Esophagus squamous epithelium (tissue), 5 donors: ENCODE measurements at places on chromosomes 12 and 14. TPM values are rescaled to one million over a fixed set of nuclear protein-coding genes. Genes with fewer than 3 reads are reported as not detected.

GRCh38 chr12:28089338-28089737 is 100.9 kb upstream of the CCDC91 start:
- no peak for DNase-seq
- H3K27ac ChIP-seq: no peak overlapping the region
- H3K36me3 ChIP-seq: no peaks in the 10 kb centered on the region
- H3K4me1 ChIP-seq: peaks cover 7% of the 10 kb centered on the region

DNA sequence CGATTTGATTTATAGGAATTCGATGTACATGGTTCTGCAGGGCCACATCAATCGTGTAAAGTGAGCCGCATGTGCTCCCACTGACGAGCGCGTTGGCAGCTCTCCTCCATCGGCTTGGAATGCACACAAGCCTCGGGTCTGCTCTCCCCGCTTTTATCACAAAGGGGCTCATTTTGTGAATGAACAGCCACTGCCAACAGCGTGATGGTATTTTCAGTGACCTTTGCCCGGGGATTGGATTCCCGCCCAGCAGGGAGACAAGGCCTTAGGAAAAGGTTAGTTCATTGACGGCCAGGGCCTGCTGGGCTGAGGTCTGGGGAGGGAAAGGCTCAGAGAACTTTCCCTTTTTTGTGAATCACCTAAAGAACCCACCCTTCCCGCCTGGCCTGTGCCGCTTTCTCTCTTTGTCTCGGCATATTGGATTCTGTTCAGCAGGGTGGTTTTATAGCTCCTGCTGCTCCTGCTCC is 232.1 kb downstream of the MSRB3 start:
- H3K36me3 ChIP-seq: no peaks in the 10 kb centered on the region
- no peaks in the 10 kb centered on the region for H3K27me3 ChIP-seq
- DNase-seq: no peak
- H3K4me3 ChIP-seq: no peak overlapping the region

DNA sequence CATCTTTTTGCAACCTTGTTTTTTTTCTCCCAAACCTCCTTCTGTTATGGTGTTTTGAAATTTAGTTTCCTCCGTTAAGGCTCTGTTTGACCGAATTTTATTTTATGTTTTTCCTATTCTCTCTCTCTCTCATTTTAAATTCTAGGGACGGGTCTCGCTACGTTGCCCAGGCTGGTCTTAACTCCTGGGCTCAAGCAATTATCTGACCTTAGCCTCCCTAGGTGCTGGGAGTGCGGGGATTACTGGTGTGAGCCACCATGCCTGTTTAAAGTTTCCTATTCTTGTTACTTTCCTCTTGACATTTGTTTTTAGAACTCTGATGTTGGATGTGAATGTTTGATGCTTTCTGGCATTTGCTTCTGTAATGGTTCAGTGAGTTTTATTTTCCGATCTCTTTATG is 1.0 kb downstream of the ZC3H14 start:
- peak overlapping the region; percentile 100 for H3K4me3 ChIP-seq
- H3K27me3 ChIP-seq: no peaks in the 10 kb centered on the region
- H3K4me1 ChIP-seq: no peaks in the 10 kb centered on the region
- no peak overlapping the region for H3K27ac ChIP-seq
- DNase-seq: no peak

DNA sequence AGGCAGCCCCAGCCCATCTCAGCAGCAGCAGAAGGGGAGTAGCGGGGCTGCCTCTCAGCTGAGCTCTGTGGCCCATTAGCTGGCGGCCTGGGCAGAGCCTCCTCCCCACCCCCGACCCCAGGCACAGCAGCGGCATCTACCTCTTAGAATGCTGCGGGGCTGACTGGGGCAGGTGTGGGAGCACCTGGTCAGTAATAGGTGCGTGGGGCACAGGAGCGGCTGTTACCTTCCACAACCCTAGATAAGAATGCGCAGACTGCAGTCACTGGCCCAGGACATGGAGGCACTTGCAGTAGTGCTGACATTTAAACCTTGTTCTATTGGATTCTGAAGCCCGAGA is 35.6 kb downstream of the SYNE3 start:
- no peaks in the 10 kb centered on the region for H3K27me3 ChIP-seq
- H3K4me1 ChIP-seq: peaks cover 23% of the 10 kb centered on the region
- H3K4me3 ChIP-seq: no peak overlapping the region
- H3K36me3 ChIP-seq: no peaks in the 10 kb centered on the region

DNA sequence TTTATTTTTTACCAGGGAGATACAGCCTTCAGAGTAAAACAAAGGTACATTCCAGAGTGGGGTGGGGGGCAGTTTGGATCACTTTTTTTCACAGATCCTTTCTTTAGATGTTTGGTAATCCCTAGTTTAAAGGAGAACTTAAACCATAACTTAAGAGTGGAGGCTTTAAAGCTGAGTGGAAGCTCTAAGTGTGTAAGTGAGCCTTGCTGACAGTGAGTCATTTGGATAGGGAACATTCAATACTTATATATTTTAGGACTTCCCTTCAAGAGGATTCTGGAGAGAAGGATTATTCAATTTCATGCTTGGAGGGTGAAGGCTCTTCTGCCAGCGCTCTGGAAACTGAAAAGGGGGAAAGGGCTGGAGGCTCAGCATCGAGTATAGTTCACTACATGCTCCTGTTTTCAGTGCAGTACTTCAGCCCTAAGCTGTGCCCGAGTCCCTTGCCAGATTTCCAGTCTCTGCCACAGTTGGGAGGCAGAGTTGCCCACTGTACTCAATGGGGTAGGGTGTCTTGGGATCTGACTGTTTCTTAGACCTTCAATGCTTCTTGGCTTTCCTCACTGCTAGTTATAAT is 8.4 kb downstream of the PRKAG1 start:
- no peaks in the 10 kb centered on the region for H3K27me3 ChIP-seq
- H3K4me1 ChIP-seq: no peaks in the 10 kb centered on the region
- H3K4me3 ChIP-seq: no peak overlapping the region
- H3K36me3 ChIP-seq: peaks cover 75% of the 10 kb centered on the region

GRCh38 chr12:99154216-99154982 is 493.2 kb upstream of the GARIN6 start:
- H3K4me3 ChIP-seq: no peak overlapping the region
- no peaks in the 10 kb centered on the region for H3K36me3 ChIP-seq
- DNase-seq: no peak
- no peak overlapping the region for H3K27ac ChIP-seq
- no peaks in the 10 kb centered on the region for H3K27me3 ChIP-seq

GRCh38 chr14:31205681-31206535 is 1.7 kb downstream of the HECTD1 start:
- H3K27ac ChIP-seq: peak overlapping the region; percentile 100
- peaks cover 4% of the 10 kb centered on the region for H3K36me3 ChIP-seq
- peaks cover 8% of the 10 kb centered on the region for H3K4me1 ChIP-seq
- peak overlapping the region; percentile 94 for H3K4me3 ChIP-seq
- no peak for DNase-seq

- no peaks in the 10 kb centered on the region for H3K36me3 ChIP-seq
- no peaks in the 10 kb centered on the region for H3K27me3 ChIP-seq
- H3K27ac ChIP-seq: no peak overlapping the region
- no peaks in the 10 kb centered on the region for H3K4me1 ChIP-seq
Measured at GRCh38 chr14:58656671-58657411, 19.1 kb downstream of the DACT1 start.

GRCh38 chr14:89283327-89284060 is 133.5 kb downstream of the FOXN3 start:
- H3K4me1 ChIP-seq: peaks cover 19% of the 10 kb centered on the region
- H3K27me3 ChIP-seq: no peaks in the 10 kb centered on the region
- H3K36me3 ChIP-seq: no peaks in the 10 kb centered on the region
- H3K27ac ChIP-seq: no peak overlapping the region
- no peak overlapping the region for H3K4me3 ChIP-seq
- DNase-seq: no peak

DNA sequence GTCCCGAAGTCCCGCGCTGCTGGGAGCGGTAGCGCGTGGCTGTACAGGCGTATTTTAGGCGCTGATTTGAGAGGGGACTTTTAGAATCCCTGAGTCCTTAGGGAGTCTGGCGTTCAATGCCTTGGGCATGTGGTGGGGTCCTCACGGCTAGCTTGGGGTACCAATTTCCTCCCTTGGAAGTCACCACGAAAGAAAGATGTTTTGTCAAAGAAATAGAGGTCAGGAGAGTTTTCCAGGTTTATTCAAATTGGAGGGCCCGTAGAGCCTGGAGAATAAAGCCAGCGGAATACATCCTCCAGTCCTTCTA is 63.9 kb downstream of the KLHL28 start:
- no peaks in the 10 kb centered on the region for H3K27me3 ChIP-seq
- no peaks in the 10 kb centered on the region for H3K36me3 ChIP-seq
- DNase-seq: no peak
- H3K4me1 ChIP-seq: no peaks in the 10 kb centered on the region

- no peaks in the 10 kb centered on the region for H3K36me3 ChIP-seq
- no peak for DNase-seq
- peak overlapping the region; percentile 87 for H3K27ac ChIP-seq
- no peaks in the 10 kb centered on the region for H3K27me3 ChIP-seq
- H3K4me1 ChIP-seq: peaks cover 93% of the 10 kb centered on the region
- peak overlapping the region; percentile 76 for H3K4me3 ChIP-seq
Measured at GRCh38 chr12:119180380-119181040, 1.8 kb downstream of the HSPB8 start.

DNA sequence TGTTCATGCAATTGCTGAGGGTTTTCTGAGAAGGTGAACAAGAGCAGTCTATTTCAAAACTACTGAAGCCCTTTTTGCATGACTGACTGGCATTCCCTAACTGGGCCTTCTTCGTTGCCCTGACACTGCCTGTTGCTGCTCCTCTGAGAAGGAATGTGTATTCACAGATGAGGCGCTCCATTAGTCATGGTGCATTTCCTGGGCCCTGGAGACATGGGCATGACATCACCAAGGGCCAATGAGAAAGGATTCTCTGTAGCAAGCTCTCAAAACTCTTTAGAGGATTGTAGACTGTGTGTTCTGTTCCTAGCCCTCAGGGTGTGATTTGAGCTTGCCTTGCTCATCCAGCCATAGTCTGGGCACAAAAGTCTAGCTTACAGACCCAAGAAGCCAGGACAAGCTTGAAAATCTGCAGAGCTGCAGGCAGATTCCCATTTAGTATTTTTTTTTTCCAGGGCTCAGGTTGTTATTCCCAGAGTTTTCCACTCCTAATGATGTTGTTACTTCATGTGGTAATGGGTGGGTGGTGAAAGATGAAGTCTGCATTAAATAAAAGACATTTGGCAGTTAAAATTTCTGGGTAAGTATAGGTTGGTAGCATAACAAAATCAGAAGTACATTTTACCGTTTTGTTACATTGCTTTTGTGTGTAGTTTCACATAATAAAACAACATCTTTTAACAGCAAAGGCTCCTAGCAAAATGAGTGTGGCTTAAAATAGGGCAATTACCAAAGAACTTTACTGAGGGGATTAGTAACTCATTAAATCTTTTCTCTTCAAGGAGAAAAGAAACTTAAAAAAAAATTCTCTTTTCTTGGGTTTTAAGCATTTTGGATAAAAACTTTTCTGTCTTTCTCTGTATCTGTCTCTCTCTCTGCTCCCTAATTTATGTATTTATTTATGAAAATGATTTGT is 318.4 kb downstream of the RAD51B start:
- H3K27me3 ChIP-seq: no peaks in the 10 kb centered on the region
- no peak for DNase-seq

DNA sequence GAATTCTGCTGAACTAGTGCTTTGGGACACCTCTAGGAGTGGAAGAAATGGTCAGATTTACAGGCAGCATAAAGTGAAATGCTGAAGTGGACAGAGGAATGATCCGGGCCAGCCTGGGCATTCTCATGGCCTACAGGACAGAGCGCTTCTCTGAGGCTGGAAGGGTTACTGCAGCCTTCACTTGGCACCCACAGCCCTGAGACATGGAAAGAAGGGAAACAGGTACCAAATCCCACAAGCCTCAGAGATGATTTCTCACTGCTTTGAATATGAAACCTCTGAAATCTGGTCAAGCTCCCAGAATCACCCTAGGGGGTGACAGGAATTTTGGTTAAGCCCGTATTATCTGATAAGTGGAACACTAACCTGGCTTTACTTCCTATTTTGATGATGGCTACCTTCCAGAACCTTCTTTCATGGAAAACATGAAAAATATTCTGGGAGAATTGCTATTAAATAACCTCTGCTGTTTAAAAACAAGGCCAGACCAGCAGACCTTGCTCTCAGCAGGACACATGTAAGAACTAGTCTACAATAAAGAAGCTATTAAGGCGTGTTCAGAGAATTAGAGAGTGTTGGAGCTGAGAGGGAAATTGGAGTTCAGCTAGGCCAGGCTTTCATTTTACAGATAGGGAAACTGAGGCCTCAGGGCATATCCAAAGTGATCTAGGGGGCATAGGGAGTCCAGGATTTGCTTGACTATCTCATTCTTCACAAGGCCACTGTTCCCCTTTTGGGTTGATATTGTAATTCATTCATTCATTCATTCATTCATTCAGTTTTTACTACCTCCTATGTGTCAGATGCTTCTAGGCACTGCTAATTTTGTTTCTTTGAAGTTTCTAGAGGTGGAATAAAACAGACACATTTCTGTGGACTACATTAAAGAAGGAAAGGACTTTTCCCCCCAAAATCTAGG is 281.5 kb downstream of the ZFP36L1 start:
- DNase-seq: no peak
- no peaks in the 10 kb centered on the region for H3K36me3 ChIP-seq
- H3K27ac ChIP-seq: peak overlapping the region; percentile 91
- no peak overlapping the region for H3K4me3 ChIP-seq
- H3K4me1 ChIP-seq: peaks cover 40% of the 10 kb centered on the region
- no peaks in the 10 kb centered on the region for H3K27me3 ChIP-seq

GRCh38 chr12:84756961-84757360 is 155.6 kb downstream of the SLC6A15 start:
- no peaks in the 10 kb centered on the region for H3K36me3 ChIP-seq
- no peak for DNase-seq
- no peaks in the 10 kb centered on the region for H3K27me3 ChIP-seq
- H3K4me1 ChIP-seq: no peaks in the 10 kb centered on the region

DNA sequence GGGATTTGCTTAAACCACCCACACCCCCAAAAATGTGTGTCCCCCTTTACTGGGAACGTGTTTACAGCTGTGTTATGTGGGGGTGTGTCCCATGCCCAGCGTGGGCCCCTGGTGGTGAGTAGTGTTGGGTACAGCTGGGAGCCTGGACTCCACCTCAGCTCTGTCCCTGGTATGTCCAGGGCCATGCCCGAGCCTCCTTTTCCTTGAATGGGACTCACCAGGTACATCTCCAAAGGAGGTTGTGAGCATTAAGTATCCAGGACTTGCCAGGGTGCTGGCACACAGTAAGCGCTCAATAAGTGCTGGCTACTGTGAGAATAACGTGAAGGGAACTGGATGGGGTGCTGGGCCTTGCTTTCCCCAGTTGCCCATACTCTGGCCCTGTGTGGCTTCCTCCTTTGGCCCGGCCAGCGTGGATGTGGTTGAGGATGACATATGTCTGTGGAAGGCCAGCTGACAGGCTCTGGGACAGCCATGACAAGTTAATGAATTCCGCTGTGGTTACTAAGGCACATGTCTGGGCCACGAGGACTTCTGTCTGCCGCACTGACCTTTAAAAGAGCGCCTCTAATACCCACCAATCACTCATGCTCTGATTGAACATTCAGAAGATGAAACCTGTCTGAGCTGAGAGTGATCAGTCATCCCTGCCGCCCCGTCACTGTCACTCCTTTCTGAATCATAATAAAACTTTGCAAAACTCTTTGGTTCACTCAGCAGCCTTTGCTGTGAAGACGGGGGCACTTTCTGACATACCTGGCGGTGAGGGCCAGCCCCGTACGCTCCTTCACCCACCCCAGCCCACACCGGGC is 74.7 kb downstream of the DIO3 start:
- no peaks in the 10 kb centered on the region for H3K4me1 ChIP-seq
- no peak for DNase-seq
- H3K27ac ChIP-seq: no peak overlapping the region

The ART4 gene
- 0.35 TPM for total RNA-seq

The PLEKHA5 gene
- 16.1 TPM for total RNA-seq
